Breast epithelium (tissue), 4 donors: ENCODE measurements at places on chromosomes 7 and 10. TPM values are rescaled to one million over a fixed set of nuclear protein-coding genes. Genes with fewer than 3 reads are reported as not detected.

DNA sequence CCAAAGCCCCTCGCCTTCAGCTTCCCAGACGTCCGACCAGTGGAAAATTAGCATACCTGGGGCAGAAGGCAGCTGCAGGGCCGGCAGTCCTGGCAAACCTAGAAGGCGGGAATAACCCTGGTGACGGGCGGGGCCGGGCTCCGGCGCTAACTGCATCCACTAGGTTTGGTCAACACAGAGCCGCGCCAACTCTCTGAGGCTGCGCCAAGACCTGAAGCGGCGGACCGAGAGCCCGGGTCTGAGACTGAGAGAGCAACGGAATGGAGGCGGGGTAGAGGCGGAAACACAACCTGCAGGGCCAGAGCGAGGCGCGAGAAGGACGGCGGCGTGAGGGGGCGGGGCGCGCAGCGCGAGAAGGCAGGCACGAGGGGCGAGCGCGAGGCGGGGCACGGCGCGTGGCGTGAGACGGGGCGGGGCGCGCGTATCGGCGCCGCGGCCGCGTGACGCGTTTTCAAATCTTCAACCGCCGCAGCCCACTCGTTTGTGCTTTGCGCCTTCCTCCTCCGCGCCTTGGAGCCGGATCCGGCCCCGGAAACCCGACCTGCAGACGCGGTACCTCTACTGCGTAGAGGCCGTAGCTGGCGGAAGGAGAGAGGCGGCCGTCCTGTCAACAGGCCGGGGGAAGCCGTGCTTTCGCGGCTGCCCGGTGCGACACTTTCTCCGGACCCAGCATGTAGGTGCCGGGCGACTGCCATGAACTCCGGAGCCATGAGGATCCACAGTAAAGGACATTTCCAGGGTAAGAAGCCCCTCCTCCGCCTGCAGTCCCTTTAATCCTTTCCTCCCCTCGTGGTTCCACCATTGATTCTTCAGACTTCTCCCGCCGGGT is at the start of the genes DBF4 and SLC25A40:
Gene DBF4, plus strand, starts transcription at position 454 of the 829 bp plus-strand sequence. Its CDS starts 240 bp downstream, at position 694.
Gene SLC25A40, minus strand, starts transcription at position 321 of the 829 bp plus-strand sequence. CDS start 17,633 bp downstream, outside the sequence.
- no peaks in the 10 kb centered on the region for H3K36me3 ChIP-seq
- peak within 1 kb of the TSS; percentile 96 for H3K4me3 ChIP-seq
- H3K27me3 ChIP-seq = no peaks in the 10 kb centered on the region
- peak within 1 kb of the TSS; percentile 96 for H3K27ac ChIP-seq

DNA sequence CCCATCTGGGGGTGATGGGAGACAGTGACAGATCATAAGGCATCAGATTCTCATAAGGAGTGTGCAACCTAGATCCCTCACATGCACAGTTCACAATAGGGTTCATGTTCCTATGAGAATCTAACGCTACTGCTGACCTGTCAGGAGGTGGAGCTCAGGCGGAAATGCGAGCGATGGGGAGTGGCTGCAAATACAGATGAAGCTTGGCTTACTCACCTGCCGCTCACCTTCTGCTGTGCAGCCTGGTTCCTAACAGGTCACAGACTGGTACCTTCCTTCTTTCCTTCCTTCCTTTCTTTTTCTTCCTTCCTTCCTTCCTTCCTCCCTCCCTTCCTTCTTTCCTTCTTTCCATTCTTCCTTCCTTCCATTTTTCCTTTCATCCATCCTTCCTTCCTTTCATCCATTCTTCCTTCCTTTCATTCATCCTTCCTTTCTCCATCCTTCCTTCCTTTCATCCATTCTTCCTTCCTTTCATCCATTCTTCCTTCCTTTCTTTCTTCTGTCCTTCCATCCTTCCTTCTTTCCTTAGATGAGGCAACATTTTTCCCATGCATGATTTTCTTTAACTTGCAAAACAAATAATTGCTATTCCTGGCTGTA is 370.0 kb upstream of the AUTS2 start:
- H3K27ac ChIP-seq = no peak overlapping the region
- no peaks in the 10 kb centered on the region for H3K4me1 ChIP-seq
- no peak for DNase-seq
- no peaks in the 10 kb centered on the region for H3K27me3 ChIP-seq

The MRPS17 gene
- total RNA-seq = 6.9 TPM

The BMPER gene
- total RNA-seq = 6.9 TPM

GRCh38 chr10:113024930-113025329 is 74.9 kb downstream of the TCF7L2 start:
- H3K27me3 ChIP-seq = no peaks in the 10 kb centered on the region
- H3K27ac ChIP-seq = no peak overlapping the region
- no peak for DNase-seq
- H3K4me3 ChIP-seq = no peak overlapping the region
- no peaks in the 10 kb centered on the region for H3K36me3 ChIP-seq
- H3K4me1 ChIP-seq = peaks cover 30% of the 10 kb centered on the region

DNA sequence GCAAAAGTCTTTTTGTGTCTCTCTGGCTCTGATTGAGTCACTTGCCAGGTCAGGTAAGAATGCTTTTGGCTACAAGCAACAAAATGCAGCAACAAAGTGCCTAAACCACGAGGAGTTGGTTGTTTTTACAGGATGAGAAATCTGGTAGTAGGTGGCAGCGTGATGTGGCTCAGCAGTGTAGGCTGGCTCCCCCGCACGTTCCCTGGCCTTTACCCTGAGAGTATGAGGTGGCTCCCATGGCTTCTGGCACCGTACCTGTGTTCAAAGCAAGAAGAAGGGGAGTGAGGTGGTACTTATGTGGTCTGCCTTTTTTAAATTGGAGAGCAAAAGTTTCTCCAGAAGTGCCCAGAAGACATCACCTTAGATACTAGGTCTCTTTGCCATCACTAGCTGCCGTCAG is 11.7 kb downstream of the PRKRIP1 start:
- no peak for DNase-seq
- no peaks in the 10 kb centered on the region for H3K27me3 ChIP-seq
- H3K36me3 ChIP-seq = peaks cover 7% of the 10 kb centered on the region
- H3K27ac ChIP-seq = no peak overlapping the region
- H3K4me1 ChIP-seq = no peaks in the 10 kb centered on the region

GRCh38 chr7:7151865-7152264 is 30.5 kb upstream of the C1GALT1 start:
- H3K36me3 ChIP-seq = no peaks in the 10 kb centered on the region
- H3K4me3 ChIP-seq = no peak overlapping the region
- no peaks in the 10 kb centered on the region for H3K27me3 ChIP-seq
- no peaks in the 10 kb centered on the region for H3K4me1 ChIP-seq

The FRAT1 gene
- 3.6 TPM for total RNA-seq

The VGF gene
- total RNA-seq = 0.16 TPM

DNA sequence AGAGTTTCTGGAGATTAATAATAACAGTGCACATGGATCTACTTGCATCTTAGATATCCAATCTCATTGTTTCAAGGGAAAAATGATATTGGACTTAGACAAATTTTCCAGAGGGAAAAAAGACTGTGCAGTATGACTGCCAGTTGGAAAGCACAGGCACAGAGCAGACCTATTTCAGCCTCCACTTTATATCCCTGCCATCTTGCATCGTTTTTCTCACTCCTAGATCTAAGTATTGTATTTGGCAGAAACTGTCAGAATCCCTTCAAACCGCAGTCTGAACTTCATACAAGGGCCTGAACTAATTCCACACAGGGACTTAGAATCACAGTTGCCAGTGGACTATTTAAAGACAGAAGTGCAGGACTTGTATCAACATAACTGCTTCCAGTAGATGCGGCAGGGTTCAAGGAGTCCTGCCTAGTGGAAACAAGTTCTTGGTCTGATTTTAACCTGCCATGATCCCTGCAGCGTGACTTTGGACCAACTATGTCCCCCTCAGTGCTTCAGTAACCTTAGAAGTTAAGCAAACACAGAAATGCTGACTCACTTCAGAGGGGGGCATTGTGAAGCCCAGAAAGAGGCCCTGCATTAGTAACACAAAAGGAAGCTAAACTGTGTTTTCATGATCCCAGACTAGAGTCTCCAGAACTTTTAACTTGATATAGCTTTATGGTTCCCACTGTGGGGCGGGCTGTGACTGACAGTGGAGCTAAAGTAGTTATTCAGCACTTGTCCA is 95.7 kb upstream of the PALS2 start:
- no peak for DNase-seq
- no peak overlapping the region for H3K27ac ChIP-seq
- no peaks in the 10 kb centered on the region for H3K4me1 ChIP-seq
- no peak overlapping the region for H3K4me3 ChIP-seq

- H3K4me1 ChIP-seq = no peaks in the 10 kb centered on the region
- H3K4me3 ChIP-seq = no peak overlapping the region
- DNase-seq = no peak
- no peaks in the 10 kb centered on the region for H3K36me3 ChIP-seq
- H3K27me3 ChIP-seq = no peaks in the 10 kb centered on the region
- no peak overlapping the region for H3K27ac ChIP-seq
Measured at GRCh38 chr7:138158739-138159528, 82.7 kb downstream of the AKR1D1 start.

DNA sequence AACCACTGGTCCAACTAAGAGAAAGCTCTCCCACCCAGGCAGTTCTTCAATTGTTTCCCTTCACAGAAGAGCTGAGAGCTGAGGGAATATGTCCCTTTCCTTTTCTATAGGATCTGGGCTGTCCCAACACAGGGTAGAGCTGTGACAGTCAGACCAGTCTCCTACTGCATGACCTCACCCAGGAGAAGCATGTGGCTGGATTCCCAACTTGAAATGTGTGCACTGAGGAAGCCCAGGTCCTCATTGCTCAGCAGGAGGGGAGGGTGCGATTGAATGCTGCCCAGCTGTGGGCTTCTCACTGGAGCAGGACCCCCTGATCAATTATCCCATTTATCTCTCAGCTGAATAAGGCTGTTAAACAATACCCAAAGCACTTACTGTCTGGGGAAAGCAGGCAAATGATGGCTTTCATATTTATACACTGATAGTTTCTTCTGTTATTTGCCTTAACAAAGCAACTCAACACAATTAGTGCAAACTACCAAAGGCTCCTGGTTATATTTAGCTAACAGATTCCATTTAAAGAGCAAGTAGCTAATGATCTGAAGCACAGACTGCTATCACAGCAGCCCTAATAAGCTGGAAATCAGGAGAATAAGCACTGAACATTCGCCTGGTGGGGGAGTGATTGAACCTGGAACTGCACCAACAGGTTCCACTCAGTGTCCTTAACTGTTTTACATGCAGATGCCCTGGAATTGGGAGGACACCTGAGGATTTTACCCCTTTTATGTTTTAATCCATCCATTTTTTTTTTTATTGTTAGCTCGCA is 508.8 kb downstream of the CCSER2 start:
- DNase-seq = no peak
- H3K27me3 ChIP-seq = no peaks in the 10 kb centered on the region
- H3K4me3 ChIP-seq = no peak overlapping the region

DNA sequence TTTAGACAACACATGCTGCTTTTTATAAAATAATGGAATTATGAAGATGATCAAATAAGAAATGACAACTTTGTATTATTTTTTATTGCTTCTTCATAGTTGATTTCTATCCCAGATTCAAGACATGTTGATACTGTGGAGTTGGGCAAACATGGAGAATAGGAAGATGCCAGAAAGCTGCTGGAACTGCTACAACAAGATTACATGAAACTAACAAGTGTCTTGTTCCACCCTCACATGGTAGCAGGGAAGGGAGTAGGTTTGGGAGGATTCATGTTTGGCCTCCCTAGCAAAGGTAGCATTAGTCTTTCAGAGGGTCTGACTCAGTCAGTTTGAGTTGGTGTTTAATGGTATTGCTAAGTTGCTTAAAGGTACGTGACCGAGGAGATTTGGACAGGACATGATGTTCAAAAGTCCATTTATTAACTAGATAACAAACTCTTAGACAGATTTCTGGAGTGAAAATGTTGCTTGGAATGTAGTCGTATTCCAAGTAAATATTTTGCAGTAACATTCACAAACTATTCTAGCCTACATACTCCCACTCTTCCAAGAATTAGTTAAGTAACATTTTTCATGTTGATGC is 33.1 kb downstream of the PRR15 start:
- H3K27me3 ChIP-seq = no peaks in the 10 kb centered on the region
- H3K4me3 ChIP-seq = no peak overlapping the region
- no peaks in the 10 kb centered on the region for H3K4me1 ChIP-seq
- H3K27ac ChIP-seq = no peak overlapping the region
- no peaks in the 10 kb centered on the region for H3K36me3 ChIP-seq
- no peak for DNase-seq

DNA sequence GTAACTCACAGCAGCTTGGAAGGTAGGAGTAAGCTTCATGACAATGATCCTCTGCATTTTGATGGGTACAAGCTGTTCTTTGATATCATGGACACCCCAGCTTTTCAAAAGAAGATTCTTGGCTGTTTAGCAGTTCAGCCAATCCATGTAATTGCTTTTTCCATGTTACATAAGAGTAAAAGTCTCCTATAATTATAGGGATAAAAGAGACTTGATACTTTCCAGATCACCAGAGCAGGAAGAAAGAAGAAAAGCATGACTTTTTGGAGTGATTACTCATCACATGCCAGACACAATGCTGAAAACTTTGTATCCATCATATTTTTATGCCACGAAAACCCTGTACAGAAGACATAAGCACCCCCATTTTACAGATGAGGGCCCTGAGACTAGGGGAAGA is 1049.7 kb downstream of the NRG3 start:
- DNase-seq = no peak
- no peaks in the 10 kb centered on the region for H3K36me3 ChIP-seq
- no peaks in the 10 kb centered on the region for H3K27me3 ChIP-seq
- H3K27ac ChIP-seq = no peak overlapping the region

DNA sequence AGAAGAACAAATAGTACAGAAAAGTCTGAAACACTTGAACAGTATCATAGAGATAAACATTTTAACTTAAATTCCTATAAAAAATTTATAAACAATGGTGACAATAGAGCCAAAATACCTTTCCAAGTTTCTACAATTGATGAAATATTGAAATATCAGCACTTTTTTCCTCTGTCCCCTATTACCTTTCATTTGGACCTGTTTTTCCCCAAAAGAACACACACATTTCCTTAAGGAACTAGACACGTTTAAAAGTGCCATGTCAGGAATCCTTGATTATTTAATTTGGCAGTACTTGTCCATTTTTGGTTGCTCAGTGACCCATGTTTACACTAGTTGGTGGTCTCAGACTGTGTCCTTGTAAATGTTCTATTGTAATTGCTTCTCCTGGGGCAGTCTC is 162.6 kb downstream of the CTNNA3 start:
- no peak for DNase-seq
- H3K27me3 ChIP-seq = no peaks in the 10 kb centered on the region
- no peaks in the 10 kb centered on the region for H3K36me3 ChIP-seq
- no peak overlapping the region for H3K4me3 ChIP-seq
